Hematopoietic multipotent progenitor cell treated with erythropoietin and hydrocortisone succinate and interleukin-3 and kit ligand, for 17 days (in vitro differentiated cells): ENCODE measurements at places on chromosomes 5 and 9.

- DNase-seq: no peak
Measured at GRCh38 chr5:92749943-92750342, 831.1 kb downstream of the NR2F1-AS1 start.

DNA sequence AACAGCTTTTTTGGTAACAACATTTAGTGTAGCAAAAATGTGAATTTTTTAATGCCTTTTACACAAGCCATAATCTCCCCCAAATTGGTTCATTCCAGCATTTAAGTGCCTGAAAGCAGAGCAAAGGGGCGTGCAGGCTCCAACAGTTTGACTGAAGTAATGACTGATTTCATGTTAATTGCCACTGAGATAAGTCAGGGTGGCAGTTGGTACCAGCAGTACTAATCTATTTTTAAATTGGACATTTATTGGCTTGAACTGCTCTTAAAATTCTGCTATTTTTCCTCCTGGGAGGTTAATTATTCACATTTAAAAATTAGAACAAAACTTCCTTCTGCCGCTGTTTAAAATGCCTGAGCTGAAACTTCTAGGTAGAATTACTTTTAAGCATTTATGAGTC, 12.4 kb downstream of the TMEM171 start:
- DNase-seq: no peak

DNA sequence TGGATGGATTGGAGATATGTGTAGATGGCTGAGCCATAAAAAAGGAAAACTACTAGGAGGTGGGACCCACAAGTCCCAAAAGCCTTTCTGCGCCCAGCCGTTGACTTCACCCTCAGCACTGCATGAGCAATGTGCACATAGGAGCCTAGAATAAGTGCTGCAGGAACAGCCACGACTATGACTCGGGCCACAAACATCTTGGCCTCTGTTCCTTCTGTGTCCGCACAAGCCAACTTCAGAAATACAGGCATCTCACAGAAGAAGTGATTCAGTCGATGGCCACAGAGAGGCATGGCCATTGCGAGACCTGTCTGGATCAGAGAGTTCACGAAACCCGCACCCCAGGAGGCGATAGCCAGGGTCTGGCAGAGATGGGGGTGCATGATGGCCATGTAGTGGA, 587 bp downstream of the OR2Y1 start:
- no peak for DNase-seq

- no peak for DNase-seq
Measured at GRCh38 chr9:108512426-108513173, 343.2 kb downstream of the ACTL7B start.

GRCh38 chr9:137372693-137373610, 50.0 kb downstream of the EXD3 start:
- DNase-seq: no peak

GRCh38 chr5:138989720-138990119, 114.6 kb upstream of the LRRTM2 start:
- DNase-seq: no peak

DNA sequence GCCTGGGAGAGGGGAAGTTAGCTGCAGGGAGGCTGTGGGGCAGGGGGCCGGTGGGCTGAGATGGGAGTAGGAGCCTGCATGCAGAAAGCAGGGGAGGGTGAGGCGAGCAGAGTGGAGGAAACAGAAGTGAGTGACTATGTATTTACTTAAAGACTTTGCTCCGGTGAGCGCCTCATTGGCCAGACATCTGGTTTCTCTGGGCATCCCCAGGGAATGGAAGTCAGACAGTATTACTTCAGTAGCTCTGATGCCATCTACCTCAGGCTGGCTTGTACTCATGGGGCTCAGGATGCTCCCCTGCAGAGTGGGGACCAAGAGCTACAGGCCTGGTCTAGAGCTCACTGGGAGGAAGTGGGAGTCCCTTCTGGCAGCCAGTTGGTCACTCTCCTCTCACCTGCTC, 78.2 kb upstream of the ARAP3 start:
- no peak for DNase-seq

DNA sequence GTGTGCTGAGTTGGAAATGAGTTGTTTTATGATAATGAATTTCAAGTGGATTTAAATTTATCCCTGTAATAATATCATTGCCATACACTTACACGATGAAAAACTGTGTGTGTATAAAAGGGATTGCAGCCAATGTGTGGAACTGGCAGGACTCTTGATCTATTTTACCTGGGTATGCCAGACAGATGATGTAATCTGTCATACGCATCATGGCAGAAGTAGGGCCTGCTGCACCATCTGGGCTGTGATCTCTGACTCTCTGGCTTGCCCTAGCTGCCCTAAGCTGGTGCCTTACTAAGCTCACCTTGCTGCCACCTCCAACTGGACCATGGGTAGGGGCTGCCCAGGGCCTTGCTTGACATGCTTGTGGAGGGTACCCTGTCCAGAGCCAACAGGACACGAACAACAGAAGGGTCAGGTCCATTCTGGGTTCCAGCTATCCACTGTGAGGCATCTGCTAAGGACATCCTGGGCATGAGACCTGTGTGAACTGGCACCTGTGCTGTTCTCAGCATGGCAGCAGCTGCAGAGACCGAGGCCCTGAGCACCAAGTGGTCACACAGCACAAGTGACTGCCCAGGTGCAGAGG, 184.2 kb downstream of the FSTL4 start:
- DNase-seq: no peak

- DNase-seq: peak; percentile 56
Measured at GRCh38 chr5:180494510-180495181, 467 bp downstream of the CNOT6 start.

DNA sequence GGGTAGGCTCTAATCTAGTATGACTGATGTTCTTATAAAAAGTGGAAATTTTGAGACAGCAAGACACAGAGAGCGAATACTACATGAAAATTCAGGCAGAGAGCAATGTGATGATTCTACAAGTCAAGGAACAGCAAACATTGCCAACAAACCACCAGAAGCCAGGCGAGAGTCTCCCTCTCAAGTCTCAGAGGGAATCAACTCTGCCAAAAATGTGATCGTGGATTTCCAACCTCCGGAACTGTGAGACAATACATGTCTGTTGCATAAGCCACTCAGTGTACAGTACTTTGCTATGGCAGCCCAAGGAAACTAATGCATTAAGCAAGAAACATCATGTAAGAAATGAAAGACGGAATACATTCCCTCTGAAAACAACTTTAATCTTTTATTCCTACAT, 52.1 kb upstream of the CCNG1 start:
- DNase-seq: no peak

GRCh38 chr5:165196961-165197360, 1691.5 kb downstream of the MAT2B start:
- no peak for DNase-seq

- DNase-seq: no peak
Measured at GRCh38 chr5:61631438-61631941, 299.4 kb downstream of the ZSWIM6 start.

DNA sequence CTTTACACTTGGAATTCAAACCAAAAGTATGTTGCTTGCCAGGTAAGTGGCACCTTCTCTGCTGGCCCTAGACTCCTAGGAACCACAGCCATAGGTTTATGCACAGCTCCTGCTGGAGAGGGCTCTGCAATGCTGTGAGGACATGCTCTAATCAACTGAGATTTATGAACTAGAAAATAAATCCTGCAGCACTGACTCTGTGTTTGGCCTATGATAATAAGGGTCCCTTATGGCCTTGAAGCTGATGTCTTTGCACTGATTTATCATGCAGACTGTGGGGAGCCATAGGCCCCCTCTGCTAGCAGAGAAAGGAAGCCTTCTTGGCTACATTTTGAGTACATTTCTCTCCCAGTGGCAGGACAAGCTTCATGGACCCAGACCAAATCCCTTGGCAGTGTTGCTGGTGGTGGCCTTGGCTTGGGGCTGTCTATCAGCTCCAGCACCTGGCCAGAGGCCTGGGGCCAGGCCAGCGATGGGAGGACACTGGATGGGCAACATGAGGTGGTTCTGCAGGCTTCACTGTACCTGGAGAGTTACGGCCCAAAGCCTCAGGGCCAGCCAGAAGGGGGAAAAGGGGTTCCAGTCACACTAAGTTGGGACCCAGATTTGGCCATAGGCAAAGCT, 178.0 kb downstream of the SEMA6A start:
- no peak for DNase-seq

DNA sequence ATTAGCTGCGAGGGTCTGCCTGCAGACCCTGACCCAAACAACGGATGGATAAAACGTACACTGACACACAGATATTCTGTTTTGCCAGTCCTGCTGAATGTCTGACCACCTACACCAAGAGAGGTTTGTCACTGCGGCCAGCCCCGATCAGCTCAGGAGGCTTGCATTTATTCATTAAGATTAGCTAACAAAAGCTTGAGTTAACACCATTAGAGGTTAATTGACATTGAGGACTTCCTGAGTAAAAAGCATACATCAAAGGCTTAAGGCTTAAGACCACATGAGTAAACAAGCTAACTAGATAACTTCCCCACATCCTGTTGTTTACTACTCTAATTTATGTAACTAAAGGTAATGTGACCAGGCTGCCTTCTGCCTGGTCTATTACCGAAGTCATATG, 198.1 kb upstream of the TRPC7 start:
- DNase-seq: no peak

DNA sequence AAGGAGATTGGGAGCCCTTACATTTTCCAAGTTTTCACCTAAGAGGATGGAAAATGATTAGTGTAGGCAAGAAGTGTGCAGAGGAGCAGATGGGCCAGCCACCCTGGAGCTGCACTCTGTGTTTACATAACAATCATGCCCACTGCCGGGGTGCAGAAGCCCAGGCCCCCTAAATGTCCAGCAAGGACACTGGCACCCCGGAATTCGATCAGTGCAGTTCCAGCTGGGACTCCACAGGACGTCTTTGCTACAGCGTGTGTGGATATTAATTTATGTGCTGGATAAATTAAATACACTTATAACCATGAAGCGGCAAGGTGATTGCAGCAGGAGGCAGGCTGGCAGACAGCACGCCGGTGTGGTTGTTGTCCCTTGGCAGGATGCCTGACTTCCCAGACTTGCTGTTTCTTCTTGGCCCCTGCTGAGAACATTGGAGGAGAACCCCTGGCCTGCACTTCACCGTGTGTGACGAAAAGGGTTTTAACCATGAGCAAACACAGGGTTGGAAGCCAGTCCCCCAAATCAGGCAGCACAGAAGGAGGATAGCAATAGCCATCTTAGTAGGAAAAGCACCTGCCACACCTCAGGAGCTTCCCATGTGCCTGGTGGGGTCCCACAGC, 73.7 kb downstream of the GADD45G start:
- no peak for DNase-seq

DNA sequence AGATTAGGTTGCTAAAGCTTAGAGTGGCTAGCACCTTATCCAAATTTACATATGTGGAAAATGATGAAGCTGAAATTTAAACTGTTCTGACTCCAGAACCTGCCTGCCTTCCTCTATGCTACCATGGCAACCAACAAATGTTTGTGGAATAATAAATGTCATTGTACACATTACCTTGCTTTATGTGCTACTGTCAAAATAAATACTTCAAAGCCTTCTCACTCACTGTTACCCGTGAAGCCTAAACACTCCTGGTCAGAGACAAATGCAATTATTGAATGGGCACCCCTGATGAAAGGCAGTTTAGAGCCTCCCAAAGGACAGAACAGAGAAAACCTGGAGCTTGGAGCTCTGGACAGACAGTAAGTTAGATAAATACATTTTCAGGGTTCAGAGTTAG, 158.6 kb downstream of the FAM114A2 start:
- no peak for DNase-seq

DNA sequence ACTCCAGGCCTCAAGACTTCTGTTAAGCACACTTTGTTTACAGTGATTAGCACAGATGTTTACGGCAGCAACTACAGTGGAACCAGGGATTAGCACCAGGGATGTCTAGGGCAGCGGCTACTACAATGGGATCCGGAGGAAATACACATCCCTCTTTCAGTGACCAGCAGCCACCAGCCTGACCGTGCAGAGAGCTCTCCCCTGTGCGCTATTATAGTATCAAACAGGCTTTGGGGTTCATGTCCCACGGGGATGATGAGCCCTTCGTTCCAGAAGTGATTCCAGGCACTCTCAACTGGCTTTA, 21.5 kb downstream of the GFPT2 start:
- no peak for DNase-seq

- no peak for DNase-seq
Measured at GRCh38 chr9:71886015-71886414, 25.0 kb downstream of the ABHD17B start.

- DNase-seq: no peak
Measured at GRCh38 chr9:113886933-113887332, 10.8 kb downstream of the ZNF618 start.

DNA sequence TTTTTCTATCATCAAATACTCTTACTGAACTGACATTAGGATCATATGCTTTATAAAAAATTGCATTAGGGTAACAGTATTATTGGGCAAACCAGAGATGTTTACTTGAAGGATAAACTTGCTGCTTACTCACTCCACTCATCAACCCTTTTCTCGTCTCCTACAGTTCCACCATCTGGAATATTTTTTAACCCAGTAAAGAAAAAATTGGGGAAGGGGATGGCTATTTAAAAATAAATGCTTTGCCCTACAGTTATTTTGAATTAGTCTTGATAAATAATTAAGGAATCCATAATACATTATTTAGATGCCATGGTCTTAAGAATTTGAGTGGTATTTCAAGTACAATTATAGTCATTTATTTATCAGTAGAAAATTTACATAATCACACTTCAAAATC, 225.8 kb downstream of the MEF2C start:
- DNase-seq: no peak

GRCh38 chr9:136847088-136847825, 2.0 kb upstream of the PHPT1 start:
- DNase-seq: peak; percentile 42

GRCh38 chr5:19498852-19499251, 489.1 kb downstream of the CDH18 start:
- DNase-seq: no peak

- DNase-seq: no peak
Measured at GRCh38 chr5:60810438-60811085, 33.5 kb downstream of the ELOVL7 start.

- DNase-seq: no peak
Measured at GRCh38 chr9:93864840-93865239, 90.3 kb downstream of the BARX1 start.

DNA sequence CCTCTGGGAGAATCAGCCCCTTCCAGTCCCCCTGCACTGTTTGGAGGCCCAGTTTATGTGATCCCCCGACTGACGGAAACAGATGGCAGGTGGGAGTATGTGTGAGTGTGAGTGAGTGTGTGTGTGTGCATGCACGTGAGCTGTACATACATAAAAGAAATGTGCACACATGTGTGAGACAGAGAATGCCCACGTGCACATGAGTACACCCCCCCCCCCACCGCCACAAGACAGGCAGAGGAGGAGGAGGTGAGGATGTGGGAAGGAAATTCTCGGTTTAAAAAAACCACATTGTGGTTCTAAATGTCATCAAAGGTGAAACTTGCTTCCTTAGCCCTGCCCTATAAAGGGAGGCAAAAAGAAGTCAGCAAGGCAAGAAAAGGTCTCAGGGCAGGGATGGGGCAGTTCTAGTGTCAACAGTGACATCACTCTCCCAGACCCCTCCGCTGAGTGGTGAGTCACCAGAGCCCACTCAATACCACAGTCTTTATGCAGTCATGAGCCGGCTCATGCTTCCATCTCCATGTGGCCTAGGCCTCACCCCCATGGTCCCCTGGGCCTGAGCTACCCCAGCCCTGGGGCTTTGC, 79.2 kb upstream of the HSPA9 start:
- DNase-seq: no peak
